Mucosa of descending colon (tissue), 3 donors: ENCODE measurements at places on chromosomes 2 and 18. TPM values are rescaled to one million over a fixed set of nuclear protein-coding genes. Genes with fewer than 3 reads are reported as not detected.

RNPEPL1 gene
- 76.4 TPM for total RNA-seq

TUBB8B gene
- total RNA-seq = not detected

GDF7 gene
- 0.14 TPM for total RNA-seq

NDUFB3 gene
- 145 TPM for total RNA-seq

FIGN gene
- total RNA-seq = 0.84 TPM

NEU2 gene
- total RNA-seq = not detected

DSG3 gene
- total RNA-seq = 0.14 TPM

VWC2L gene
- total RNA-seq = not detected

CFC1 gene
- total RNA-seq = 0.92 TPM

AGFG1 gene
- total RNA-seq = 73.0 TPM

TEX44 gene
- not detected for total RNA-seq

TGFA gene
- total RNA-seq = 13.5 TPM

PRKAG3 gene
- total RNA-seq = not detected

- DNase-seq = no peak
Measured at GRCh38 chr2:151264157-151264825, 2.6 kb upstream of the RBM43 start.

DNA sequence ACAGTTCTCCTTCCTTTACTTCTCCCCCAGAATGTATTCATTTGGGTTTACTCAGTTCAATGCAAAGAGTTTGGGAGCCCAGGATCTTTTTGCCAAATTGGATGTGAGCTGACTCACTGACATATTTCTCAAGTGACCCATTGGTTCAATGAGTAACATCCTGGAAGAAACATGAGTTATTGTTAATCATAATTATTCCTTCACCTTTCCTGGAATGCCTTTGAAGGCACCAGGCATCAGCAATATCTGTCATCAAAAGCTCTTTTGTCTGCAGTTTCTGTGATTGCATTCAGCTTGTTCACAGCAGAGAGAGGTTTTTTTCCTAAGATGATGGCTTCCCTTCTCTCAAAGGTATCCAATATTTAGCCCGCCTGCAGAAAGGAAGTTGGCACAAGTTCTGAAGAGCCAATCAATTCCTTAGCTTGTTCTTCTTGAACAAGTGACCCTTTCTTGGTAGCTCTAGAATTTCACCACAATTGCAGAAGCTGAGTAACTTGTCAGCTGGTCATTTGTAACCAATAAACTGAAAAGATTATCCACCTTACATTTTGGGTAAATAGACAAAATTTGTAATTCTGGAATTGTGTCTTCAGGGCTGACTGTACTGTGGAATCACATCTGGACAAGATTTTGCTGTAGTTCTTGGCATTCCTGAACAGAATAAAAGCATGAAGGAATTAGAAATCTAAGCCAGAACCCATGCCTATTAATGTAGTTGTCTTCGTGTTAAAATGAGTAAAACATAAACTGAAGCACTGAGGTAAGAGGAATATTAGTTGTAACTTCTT, 72.2 kb upstream of the TMEM17 start:
- no peak for DNase-seq

DNA sequence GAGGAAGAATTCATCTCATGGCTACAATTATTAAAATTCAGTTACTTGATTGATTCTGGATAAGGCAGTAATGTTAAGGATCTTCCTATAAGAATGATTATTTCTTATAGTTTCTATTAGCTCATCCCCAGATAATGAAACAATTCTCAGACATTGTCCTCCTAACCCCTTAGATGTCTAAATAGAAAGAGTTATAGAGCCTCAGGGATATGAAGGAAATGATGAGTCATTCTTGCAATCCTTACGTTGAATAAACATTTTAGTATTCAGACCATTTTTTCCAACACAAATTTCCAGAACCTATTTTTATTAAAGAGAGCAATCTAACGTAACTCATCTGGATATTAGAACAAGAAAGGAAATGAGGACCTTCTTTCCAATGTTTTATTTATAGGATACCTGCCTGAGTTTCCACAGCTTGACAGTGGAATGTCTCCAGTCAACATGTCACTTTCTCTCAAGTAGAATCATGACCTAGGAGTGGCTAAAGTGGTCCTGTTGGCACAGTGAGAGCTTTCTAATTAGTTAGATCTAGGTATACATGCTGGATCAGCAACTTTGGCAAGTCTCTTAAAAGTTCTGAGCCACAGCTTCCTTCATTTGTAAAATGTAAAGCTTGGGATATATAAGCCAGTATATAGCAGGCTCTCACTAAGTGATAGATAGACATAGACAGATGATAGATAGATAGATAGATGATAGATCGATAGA, 88.0 kb upstream of the RAB27B start:
- no peak for DNase-seq

DNA sequence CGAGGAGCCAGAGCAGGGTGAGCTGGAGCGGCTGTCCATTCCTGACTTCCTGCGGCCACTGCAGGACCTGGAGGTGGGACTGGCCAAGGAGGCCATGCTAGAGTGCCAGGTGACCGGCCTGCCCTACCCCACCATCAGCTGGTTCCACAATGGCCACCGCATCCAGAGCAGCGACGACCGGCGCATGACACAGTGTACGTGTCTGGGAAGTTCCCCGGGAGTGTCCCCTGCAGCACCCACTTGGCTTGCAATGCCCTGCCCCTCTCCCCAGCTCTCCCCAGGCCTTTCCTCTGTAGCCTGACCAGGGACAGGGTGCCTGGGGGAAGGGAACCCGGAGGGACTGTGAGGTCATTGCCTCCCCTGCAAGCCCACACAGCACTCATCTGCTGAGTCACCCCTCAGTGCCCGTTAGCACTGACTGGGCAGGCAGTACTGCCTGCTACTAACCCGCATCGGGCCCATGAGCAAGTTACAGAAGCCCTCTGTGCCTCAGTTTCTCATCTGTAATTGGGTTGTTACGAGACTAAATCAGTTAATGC, 29.4 kb upstream of the GMPPA start:
- DNase-seq = no peak

- DNase-seq = no peak
Measured at GRCh38 chr18:49135877-49136276, 185.1 kb upstream of the SMAD7 start.

DNA sequence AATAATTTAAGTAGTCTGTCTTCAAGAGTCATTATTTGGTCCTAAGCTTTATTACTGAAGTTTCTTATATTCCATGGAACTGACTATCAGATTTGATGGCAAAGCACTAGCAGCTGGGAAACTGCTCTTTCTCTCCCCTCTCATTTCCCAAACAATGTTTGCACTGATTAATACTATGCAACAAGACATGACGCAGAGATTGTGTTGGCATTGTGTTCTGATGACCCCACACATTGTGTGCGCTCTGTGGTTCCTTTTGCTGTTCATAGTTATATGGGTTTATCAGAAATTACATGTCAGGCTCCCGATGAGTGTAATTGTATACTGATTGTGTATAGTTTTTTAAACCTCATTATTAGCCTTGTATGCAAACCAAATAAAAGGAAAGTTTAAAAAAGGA, 331.6 kb upstream of the FANCL start:
- no peak for DNase-seq

GRCh38 chr2:88866756-88867155, 175.3 kb downstream of the RPIA start:
- no peak for DNase-seq

GRCh38 chr2:9015998-9016397, 12.5 kb upstream of the MBOAT2 start:
- no peak for DNase-seq

GRCh38 chr18:13524811-13525210, 201.5 kb downstream of the FAM210A start:
- DNase-seq = no peak

DNA sequence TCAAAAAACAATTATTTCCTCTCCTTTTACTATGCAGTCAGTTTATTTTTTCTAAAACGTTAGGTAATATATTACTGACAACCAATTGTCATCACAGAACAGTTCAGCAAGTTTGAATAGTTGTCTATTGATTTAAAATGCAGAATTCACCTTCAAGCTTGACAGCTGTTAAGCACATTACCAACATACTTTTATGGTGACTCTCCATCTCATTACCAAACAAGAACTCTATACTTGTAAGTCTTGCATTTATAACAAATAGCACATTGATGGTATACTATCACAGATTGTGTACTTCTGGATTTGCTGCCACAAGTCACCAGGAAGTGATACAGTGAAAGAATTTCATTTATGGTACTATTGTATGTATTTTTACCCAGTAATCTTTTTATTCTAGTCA, 99.4 kb upstream of the PPP1CB start:
- no peak for DNase-seq

GRCh38 chr18:21702602-21703001, 2.0 kb downstream of the ABHD3 start:
- no peak for DNase-seq

DNA sequence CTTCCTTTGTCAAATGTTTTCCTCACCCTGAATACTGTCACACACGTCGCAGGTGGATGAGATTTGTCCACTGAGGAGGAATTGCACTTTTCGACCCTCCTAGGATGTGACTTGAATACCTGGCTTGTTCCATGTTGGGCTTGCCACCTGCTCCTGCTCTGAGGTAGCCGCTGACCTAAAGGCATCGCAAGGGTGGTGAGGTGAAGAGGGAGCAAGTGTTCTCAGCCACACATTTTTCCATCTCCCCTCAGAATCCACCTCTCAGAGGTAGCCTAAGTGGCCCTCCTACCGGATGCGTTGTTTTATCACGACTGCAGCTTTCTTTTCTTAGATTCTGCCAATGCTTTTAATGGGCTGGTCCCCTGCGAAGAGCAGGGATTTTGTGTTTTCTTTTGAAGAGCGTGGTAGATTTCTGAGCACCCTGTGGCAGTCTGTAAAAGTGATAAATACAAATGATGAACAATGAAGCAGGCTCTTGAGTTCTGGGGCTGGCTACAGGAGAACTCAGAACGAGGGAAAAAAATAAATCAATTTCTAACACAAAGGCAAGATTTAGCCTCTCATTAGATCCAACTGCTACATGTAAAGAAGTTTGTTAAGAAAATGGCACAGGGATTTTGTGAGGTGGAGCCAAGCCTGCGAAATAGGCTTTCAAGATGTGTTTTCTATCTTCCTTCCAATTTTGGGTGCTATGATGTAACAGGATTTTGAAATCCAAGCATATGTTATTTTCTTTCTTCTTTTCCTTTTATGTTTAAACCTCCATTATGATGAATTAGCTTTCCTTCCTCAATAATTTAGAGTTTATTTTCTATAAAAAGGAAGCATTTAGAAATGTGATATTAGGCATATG, 386.7 kb downstream of the TGIF1 start:
- DNase-seq = no peak

DNA sequence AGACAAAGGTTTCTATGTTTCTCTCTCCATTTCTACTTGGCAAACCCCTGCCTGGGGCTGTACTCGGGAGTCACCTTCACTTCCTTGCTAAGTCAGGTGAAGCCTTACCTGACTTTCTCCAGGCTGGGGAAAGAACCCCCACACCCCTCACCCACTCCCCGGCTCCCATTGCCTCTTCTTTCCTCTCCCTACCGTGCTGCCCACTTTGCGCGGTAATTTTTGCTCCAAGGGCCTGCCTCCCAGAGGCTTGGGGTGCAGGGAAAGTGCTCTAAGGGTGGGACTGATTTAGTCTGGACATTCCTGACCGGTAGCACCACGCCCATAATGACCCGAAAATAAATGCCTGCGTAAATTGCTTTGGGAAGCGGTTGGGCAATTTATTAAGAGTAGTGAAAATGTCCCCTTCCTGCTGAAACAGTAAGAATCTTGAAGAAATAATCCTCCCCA, 49.1 kb upstream of the ATP6V1B1 start:
- no peak for DNase-seq

DNA sequence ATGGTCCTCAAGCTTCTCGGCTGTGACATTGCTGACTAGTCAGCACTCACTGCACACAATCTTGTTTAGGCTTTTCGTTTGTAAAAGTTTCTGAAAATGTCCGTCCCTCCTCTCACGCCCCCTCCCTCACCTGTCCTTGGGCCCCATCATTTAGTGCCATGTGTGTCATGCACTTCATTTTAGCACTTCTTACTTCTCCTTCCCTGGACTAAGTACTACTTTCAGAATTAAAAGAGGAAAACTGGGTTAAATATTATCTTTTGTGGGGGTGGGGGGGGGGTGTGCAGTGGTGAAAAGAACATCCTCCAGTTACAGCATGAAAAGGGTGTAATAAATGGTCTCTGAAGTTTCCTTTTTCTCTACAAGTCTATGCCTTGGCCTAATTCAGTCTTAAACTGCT, 182.0 kb upstream of the SP5 start:
- DNase-seq = no peak

DNA sequence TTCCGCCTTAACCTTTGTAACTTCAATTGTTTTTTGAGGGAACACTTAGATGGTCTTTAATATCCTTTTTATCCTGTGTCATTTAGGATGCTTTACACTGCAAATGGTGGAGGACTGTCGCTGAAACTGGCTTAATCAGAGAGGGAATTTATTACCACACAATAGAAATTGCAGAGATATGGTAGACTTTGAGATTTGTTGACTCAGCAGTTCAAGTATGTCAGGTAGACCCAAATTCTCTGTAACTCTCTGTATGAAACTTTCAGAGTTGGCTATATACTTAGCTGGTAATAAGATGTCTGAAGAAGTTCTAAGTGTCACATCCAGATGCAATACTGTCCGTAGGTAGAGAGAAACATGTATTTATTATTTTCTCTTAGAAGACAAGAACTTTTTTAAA, 100.1 kb downstream of the ZNF804A start:
- no peak for DNase-seq

DNA sequence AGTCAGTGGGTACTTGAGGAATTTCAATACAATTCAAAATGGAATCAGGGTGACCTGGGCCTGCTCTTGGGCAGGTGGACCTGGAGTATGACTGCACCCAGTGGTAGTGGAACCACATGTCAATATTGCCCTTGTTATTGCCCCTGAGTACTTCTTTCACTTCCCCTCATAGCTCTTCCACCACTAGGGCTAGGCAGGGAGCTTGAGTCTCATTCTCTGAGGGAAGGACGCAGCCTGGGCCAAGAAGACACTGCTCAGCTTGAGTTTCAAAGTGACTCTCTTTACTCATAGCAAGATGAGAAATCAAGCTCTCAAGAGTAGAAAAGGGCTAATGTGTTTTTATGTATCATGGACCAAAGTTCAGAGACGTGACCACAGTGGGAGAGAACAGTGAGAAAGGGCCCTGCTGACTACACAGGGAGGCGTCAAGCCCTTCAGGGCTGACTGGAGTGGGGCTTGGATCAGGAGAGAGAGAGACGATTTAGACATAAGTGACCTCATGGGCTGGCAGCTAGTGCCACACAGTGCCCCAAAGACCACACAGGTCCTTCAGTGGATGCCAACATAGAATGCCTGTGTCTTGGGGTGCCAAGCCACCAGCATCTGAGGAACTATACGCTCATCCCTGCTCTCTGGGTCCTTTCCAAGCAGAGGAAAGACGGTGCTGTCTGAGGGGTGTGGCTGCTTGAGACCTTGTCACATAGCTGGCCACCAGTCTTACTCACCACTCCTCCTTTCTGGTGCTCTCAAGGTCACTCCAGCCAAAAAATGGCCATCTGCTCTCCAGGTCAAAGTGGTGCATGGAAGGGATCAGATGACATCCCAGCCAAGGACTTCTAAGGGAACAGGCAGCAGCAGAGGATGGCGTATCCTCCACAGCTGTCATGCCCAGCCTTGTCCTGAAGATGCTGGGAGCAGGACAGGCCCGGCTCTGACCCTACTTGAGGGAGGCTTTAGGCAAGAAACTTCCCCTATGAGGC, 13.0 kb downstream of the PTMA start:
- DNase-seq = no peak
